Ascending aorta (tissue), 2 donors: ENCODE measurements at places on chromosomes 4 and X.

DNA sequence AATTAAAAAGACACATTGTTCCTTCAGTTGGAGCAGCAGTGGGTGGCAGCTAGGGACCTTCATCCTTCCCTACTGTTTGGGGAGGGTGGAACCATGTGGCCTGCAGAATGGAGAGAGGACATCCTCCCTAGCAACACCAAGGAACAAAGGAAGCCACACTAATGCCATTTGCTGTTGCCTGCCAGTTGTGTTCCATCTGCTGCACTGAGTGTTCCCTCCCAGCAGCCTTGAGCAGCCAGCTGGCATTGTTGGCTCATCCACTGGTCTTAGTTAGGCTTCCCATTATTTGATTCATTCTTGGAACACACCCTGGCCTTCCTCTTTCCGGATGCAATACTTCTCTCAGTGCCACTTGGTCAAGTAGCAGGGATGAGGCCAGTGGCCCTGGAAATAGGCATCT lies 25.0 kb upstream of the HMGB3 start:
- DNase-seq, result no peak

- DNase-seq, result no peak
These were observed 8.2 kb downstream of the RASSF6 start for GRCh38 chr4:73612032-73612431.

DNA sequence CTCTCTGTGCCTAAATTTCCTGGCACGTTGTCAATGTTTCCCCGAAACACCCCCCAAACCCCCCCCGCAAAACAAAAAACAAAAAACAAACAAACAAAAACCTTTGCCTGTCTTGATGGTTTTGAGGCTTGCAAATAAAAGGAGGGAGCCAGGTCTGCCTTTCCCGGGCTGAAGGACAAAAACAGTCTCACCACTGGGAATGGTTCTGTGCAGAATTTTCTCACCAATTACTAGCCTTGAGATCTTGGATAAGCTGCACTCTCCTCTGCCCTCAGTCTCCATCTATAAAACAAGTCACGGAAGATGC lies 15.5 kb downstream of the NKX3-2 start:
- no peak for DNase-seq

- no peak for DNase-seq
These were observed 12.9 kb upstream of the PRKG2 start for GRCh38 chr4:81227968-81228367.

- DNase-seq, result peak; percentile 58
These were observed 44.7 kb downstream of the PRPS1 start for GRCh38 chrX:107672955-107673378.
